ENCODE measurements at places on chromosomes 13 and 19.
A peak's percentile ranks its signal among the peaks of the same experiment; 100 is the strongest.

DNA sequence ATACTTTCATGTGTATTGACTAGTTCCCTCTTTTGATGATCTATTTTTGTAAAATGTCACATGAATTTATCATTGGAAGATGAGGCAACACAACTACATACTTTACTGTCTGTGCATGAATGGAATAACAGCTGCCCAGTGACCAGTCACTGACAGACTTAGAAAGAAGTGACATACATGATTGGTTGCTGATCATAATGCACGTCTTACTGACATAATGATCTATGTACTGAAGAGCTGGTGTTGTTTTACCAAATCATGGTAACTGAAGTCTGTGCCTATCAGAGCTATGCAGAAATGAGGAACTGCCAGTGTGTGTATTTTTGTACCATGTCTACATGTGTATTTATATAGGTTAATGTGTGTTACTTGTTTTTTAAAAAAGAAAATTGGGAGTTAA lies 26.5 kb downstream of the GPR18 start:
- DNase-seq = peak; percentile 71

- DNase-seq = no peak
Measured at GRCh38 chr13:30676672-30677071, 58.7 kb upstream of the ALOX5AP start.

DNA sequence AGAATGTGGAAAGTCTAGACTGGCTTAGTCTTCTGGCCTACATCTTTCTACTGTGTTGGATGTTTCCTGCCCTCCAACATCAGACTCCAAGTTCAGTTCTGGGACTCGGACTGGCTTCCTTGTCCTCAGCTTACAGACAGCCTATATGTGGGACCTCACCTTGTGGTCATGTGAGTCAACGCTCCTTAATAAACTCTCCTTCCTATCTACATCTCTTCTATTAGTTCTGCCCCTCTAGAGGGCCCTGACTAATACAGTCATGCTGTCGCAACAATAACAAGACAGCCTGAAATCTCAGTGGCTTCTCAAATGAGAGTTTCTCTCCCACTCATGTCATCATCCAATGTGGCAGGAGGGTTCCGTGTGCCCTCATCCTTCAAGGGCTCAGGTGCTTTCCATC lies 347.8 kb downstream of the MZT1 start:
- DNase-seq = no peak

DNA sequence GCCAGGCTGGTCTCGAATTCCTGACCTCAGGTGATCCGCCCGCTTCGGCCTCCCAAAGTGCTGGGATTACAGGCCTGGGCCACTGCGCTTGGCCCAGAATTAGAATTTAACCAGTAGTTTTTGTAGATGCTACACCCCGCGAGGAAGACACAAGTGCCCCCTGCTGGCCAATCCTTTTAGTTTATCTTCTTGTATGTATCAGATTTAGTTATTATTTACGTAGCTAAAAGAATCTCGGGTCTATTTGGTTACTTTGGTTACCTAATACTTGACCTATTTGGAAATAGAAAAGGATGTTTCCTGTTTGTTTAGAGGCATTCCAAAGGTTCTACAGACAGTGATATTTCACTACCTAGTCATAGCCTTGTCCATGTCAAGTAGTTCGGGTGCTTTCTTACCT lies 22.0 kb downstream of the MUC16 start:
- DNase-seq = no peak

DNA sequence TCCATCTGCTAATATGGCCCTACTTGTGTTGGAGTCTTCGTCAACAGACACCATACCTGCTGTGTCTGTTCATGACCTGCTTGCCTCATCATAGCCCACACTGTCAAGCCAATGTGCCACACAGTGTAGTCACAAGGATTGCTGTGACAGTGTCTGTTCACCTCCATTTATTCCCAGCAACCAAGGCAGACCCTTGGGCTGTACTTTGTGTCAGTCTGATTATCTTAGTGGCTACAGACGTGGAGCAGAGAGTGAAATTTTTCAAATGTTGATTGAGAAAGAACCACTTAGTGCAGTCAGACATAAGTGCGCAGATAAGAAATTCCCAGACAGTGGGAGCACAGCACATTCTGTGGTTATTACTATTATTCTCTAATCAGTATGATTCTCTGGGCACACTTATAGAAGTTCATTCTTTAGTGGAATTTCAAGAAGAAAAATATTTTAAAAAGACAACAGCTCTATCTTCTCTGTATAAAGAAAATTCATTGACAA lies 184.6 kb downstream of the GPC6 start:
- no peak for DNase-seq

- no peak for DNase-seq
Measured at GRCh38 chr13:24348385-24348784, 39.0 kb downstream of the C1QTNF9 start.

DNA sequence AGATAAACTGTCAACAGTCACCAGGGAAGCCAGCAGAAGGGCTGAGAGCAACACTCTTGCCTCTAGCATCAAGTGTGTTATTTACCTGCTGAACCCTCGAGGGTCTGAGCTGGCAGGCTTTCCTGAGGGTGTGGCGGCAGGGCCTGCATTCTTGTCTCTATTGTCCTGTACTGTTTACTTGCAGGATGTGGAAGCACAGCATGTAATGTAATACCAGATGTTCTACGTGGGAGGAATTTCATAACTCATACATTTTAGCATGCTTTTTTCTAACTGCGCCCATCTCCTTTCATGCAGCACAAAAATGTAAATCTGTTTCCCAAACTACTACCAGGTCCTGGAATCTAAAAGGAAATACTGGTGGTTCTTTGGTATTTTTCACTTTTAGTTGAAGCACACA lies 153.1 kb downstream of the RGCC start:
- DNase-seq = no peak

DNA sequence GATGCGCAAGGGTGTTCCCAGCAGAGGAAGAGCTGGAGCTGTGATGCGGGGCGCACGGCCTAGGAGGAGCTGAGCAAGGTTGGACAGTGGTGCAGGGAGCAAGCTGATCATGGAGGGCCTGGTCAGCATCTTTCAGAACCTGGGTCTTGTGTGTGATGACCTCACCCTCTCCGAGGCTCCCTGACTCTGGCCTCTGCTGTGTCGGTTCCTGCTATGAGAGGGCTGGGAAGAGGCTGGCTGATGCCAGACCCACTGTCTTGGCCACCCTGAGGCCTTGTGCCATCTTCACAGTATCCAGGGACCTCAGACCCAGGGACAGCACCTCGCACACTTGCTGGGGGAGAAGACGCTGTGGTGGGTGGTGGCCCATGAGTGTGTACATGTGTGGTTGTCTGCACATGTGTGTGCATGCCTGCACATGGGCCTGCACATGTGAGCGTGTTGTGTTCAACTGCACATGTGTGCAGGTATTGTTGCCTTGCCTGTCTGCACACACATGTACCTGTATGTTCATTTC lies 16.5 kb upstream of the C13orf46 start:
- DNase-seq = no peak
